Hematopoietic multipotent progenitor cell treated with erythropoietin and hydrocortisone succinate and interleukin-3 and kit ligand, for 4 days (in vitro differentiated cells): ENCODE measurements at places on chromosomes 2 and 18.

DNA sequence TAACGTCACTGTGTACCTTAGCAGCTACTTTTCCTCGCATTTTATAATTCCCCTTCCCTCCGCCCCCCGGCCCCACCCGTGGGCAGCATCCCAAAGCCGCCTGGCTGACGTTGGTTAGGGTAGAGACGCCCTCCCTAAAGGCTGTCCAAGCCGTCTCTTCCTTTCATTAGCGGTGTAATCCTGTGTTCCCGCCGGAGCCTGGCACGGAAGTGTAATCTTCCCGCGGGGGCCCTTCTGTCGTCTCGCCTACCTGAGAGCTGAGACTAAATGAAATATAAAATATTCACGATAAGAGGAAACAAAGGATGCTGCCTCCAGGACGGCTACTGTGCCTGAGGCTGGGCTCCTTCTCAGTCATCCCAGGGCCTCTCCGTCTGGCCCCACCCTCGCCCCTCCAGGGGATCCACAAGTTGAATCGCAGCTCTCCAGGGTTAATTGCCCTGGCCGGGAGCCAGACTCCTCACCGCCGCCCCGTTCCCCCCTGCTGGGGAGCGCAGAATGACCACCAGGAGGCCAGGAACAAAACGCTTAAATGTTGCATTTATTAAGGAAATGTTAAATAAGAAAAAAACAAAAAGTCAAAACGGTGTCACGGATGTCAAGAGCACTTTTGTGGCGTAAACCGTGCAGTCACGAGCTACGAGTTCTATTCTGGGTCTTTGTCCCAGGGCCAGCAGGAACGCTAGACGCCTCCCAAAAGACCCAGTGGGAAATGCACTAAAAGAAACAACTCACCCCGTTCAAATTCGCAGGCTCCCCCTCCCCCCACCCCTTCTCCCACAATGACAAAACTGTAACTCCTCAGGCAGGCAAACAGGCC, 1.5 kb downstream of the RPRM start:
- peak; percentile 4 for DNase-seq

DNA sequence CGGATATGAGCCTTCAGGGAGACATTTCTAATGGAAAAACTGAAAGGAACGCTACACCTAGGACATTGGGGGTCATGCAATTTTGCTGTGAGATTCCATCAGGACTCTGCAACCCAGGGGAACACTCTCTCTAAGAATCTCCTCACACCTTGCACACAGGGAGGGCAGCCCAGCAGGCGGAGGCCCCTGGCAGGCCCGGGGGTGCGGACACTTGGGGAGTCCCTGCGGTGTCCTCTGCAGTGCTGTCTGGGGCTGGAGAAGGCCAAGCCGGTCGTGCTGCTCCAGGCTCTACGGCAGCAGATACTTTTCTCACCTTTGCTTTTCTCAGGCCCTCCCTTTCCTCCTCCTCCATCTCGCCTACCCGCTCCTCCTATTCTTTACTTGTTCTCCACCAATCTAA, 54.7 kb upstream of the FAM110C start:
- no peak for DNase-seq

GRCh38 chr2:109302319-109302718, 173.3 kb downstream of the SH3RF3 start:
- no peak for DNase-seq

DNA sequence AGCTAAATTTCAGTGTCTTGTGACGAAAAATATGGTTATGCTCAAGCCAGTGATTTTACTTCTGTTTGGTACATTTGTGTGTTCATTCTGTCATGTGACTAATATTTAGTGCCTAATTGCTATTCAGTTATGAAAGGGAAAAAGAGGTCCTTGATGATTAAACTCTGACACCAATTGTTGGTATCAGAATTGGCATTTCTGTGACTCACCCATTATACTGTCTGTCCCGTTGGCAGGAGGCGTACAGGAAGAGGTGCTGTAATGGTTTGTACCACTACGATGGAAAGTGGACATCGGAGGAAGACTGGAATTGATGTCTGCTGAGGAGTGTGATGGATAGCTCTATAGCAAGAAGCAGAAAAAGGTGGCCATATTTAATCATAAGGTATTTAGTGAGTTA, 310.4 kb upstream of the CCDC68 start:
- DNase-seq, result no peak

- peak; percentile 57 for DNase-seq
Observed at GRCh38 chr2:227033471-227034148, 130.4 kb downstream of the COL4A4 start.

DNA sequence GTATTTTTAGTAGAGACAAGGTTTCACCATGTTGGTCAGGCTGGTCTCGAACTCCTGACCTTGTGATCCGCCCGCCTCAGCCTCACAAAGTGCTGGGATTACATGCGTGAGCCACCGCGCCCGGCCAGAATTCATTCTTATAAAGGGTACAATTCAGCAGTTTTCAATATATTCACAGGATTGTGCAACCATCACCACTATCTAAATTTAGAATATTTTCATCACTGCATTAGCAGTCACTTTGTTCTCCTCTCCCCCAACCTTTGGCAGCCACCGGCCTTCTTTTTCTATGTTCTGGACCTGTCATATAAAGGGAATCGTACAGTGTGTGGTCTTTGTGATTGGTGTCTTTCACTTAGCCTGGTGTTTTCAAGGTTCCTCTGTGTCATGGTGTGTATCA, 40.7 kb downstream of the TCF7L1 start:
- DNase-seq, result no peak

GRCh38 chr2:196961889-196962288, 35.4 kb upstream of the PGAP1 start:
- no peak for DNase-seq

- DNase-seq, result no peak
Observed at GRCh38 chr18:50832754-50833153, 12.9 kb upstream of the MRO start.

DNA sequence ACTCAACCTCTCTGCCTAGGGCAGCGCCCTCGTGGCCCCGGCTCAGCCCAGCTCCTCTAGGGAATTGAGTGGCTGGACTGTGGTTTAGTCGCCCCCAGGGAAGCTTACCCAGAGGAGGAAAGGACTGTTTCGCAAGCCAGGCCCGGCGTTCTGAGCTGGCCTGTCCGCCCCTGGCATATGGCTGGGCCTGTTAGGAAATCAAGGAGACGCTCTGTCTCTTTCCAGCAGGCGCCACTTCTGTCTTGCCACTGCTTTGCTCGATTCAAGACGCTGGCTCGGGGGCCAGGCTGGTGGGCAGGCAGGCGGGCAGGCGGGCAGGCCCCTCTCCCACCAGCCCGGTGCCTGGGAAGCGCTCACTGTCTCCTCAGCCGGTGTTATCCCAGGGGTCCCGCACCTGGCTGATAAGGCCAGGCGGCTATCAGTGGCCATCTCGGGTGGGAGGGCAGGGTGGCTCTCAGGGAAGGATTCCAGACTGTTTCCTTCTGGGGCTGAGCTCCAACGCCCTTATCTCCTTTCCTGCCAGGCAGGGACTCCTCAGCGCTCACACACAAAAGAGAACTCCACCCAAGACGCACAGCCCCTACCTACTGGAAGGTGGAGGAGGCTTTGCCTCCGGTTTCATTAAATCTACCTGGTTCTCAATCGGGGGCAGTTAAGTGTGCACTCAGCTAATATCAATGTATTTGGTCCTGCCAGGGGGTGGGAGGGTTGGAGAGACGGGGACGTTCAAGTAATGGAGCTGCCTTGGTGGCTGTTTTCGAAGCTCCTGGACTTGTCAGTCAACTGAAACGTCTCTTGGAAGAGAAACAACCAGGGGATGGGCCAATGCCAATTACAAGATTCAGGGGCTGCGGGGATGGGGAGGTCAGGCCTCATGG, 109.1 kb downstream of the SMAD7 start:
- DNase-seq, result peak; percentile 35

DNA sequence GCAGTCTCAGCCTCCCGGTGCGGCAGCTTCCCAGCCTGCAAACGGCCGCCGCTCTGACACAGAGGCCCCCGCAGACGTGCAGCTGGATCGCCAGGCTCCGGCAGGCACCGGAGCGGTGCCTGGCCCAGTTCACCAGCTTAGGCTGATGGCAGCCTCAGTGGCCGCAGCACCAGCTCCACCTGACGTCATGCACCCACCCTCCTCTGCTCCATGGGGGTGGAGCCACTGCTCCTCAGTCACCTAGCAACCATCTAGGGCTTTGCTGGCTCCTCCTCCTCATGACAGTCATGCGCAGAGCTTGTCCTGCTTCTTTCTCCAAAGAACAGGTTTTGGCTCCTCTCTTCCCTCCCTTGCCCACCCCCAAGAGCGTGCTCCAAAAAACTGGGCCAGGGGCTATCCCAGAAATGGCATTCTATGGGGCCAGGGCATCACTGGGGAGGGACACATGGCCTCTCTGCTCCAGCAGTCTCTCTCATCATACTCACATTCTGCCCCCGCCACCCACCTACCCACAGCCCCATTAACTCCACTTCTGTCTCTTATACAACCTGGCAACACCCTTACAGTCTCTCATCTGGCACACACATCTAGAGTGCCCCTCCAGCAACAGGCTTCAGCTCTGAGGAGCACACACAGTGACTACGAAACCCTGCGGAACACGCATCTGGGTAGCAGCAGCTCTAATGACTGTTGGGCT, 5.5 kb downstream of the DCTN1 start:
- no peak for DNase-seq

- no peak for DNase-seq
Observed at GRCh38 chr2:217740178-217740577, 262.6 kb downstream of the TNS1 start.

- no peak for DNase-seq
Observed at GRCh38 chr2:122062506-122062905, 307.1 kb downstream of the TSN start.

DNA sequence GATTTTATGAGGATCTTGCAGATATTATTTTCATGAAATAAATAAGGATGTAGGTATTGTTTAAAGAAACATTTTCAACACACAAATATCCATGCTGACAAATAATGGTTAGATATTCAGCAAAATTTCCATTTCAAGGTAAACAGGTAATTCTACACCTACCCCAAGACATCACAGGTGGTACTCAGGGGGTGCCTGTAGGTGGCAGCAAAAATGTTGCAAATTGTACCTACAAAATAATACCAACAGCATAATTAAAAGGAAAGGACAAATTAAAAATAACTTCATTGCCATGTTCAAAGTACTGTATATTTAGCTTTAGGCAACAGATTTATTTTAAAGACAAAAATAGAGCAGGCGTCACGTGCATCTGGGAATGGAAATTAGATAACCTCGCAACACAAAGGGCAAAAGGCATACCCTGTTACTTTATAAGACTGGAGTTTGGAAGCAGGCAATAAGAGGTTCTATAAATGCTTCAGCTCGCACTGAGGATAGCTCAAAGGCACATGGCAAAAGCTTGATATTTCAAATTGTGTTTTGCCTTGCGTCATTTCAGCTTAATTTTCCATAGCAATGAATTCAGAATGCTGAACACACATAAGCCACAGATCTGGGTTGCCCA, 630.5 kb downstream of the TDRD15 start:
- DNase-seq, result no peak

DNA sequence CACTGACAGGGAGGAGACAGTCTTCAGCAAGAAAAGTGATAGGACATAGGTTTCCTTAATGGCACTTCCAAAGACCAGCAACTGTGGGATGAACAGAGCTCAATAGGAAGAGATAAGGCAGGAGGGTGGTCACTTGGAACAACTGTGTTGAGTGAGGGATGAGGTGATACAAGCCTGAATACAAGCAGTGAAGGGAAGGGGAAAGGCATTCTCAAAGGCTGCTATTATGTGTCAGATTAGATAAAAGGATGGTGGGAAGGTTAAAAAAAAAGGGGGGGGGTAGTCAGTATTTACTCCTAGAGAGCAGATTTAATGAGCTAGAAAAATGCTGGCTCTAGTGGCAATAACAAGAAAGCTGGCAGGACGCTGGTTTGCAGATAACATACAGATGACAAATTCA, 25.7 kb downstream of the CCBE1 start:
- DNase-seq, result no peak

DNA sequence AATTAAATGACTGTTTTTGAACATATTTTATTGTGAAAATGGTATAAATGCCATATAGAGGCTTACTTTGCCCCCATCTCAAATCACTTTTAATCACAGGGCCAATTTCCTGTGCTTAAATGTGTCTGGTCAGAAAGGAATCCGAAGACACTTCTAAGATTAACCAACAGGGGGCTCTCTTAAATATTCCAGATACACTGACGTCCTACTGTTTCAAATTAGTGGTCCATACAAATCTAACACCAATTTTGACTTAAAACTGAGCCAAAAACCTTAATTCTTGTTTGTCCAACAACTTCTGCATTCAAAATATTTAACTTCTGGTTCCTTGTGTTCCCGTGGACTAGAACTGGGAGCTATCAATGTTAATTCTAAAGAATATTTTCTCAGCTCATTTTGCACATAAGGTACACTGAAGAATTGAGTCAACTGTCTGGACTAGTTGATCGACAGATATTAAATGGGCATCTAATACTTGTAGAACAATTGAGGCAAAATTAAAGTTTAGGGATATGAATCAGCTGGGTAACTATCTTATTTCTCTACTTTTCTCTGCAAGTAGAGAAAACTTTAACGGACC, 557.5 kb downstream of the ARHGAP15 start:
- DNase-seq, result peak; percentile 71

GRCh38 chr2:36578343-36579296, 19.3 kb downstream of the FEZ2 start:
- DNase-seq, result no peak

- no peak for DNase-seq
Observed at GRCh38 chr2:145267451-145267850, 747.5 kb upstream of the ZEB2 start.

DNA sequence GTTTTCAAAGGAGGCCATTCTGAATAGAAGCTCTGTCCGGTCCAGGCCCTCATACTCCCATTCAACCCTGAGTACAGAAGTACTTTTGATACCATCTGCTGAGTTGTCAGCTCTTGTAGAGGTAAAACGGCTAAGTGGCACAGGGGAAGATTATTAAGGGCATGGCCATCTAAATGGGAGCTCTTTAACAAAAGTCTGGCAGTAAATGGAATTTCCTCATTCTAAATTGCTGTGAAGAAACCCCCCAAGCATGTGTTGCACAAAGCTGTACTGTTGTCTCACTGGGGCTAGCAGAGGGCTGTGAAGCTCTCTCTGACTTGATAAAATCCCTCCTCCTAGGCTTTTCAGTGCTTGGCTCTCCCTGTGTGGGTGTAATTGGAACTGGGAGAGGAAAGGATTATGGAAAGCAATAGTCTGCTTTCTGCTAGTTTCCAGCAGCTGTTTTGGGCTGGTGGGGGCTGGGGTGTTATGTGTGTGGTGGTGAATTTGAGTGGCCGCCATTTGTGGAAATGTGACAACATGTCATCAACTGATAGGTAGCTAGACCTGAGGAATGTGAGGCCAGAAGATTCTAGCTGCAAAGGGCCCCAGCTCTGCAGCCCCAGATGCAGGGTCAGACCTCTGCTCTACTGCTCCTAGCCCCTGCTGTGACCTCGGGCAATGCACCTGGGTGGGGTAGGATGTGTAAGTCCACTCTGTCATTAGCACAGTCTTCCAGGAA, 65.1 kb downstream of the MAP4K4 start:
- no peak for DNase-seq

GRCh38 chr2:12507295-12507694, 209.4 kb upstream of the TRIB2 start:
- DNase-seq, result peak; percentile 87

DNA sequence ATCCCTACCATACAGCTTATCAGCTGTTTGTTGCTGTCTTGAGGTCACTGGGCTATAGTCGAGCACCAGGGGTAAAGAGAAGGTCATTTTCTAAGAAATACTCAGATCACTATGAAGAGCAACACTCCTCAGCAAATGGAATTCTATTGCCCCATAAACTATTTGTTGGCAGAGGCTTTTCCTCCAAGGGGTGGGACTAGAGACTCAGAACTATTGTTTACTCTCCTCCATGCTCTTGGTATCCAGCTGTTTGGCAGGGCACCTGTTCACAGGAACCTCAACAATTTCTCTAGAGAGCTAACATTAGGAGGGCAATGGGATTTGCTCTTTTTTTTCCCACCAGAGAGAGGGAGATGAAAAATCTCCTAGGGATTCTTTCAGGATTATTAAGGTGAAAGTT, 249.1 kb upstream of the SPRED2 start:
- no peak for DNase-seq
